ENCODE measurements at places on chromosomes 4 and X.

- DNase-seq = no peak
These were observed 219.9 kb downstream of the SHOX start for GRCh38 chrX:850471-850916.

DNA sequence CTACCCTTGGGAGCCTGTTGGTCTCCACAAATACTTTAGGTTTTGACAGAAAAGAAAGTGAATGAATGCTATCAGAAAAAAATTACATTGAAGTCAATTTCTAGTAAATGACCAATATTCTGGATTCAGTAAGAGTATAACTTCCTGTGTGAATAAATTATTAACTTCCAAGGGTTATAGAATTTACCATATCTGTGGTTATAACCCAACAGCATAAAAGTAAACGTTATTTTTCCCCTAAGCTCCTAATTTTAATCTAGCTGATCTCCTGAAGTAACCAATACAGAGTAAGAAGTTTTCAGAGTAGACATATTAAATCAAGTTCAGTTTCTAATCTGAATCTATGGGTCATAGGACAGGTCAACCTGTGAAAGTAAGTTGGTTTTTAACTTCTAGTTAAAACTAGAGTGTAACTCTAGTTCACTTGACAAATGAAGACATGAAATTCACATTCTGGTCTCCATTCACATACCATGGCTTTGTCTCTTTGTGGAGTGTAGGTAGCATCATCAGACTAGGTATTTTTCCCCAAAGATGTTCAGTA is 22.8 kb downstream of the DTHD1 start:
- DNase-seq = no peak

DNA sequence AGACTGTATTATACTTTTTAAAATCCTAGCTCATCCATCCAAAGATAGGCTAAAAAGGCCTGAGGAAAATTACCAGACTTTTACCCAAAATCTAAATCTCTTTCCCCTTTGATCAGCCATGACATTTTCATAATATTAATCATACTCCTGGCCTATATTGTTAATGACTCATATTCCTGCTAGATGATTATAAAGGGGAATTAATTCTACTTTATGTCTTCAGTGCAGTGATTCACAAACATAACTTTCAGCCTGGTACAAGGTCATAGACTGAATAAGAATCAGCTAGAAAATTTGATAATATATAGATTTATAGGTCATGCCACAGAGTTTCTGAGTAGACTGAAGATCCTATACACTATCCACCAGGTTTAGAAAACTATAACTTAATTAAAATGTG is 1905.4 kb downstream of the C4orf33 start:
- DNase-seq = no peak

DNA sequence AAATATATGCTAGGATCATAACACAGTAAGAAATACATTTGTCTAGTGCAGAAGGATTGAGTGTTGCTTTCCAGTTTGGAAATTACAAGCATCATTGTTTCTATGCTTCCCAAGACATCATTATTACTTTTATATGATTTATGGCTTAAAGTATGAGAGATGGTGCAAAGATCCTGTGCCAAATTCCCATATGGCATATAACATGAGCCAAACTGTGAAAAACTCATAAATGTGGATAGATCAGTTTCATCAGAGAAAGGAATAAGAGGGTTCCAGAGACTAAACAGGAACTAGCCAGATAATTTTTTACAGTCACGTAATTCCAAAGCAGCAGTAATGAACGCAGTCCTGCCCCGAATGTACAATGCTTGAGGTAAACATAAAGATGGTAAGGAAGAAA is 126.3 kb downstream of the PRDM5 start:
- DNase-seq = no peak

GRCh38 chr4:69122476-69122875 is 26.2 kb downstream of the UGT2B7 start:
- no peak for DNase-seq

GRCh38 chr4:81421346-81422218 is 50.1 kb downstream of the RASGEF1B start:
- DNase-seq = no peak

DNA sequence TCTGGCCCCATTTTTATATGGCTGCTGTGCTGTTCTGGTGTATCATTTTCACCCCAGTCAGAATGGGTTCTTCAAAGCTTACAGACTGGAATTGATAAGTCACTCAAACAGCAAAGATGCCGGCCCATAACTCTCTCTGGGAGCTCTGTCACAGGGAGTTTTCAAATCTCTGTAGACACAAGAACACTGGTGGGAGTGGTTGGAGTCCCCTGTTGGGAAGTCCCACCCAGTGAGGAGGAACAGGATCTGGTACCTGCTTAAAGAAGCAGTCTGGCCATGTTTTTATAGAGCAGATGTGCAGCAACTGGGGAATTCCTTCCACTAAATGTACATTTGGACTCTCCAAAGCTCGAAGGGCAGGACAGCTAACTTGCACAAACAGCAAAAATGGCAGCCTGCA is 69.3 kb upstream of the UGT2B7 start:
- DNase-seq = no peak

DNA sequence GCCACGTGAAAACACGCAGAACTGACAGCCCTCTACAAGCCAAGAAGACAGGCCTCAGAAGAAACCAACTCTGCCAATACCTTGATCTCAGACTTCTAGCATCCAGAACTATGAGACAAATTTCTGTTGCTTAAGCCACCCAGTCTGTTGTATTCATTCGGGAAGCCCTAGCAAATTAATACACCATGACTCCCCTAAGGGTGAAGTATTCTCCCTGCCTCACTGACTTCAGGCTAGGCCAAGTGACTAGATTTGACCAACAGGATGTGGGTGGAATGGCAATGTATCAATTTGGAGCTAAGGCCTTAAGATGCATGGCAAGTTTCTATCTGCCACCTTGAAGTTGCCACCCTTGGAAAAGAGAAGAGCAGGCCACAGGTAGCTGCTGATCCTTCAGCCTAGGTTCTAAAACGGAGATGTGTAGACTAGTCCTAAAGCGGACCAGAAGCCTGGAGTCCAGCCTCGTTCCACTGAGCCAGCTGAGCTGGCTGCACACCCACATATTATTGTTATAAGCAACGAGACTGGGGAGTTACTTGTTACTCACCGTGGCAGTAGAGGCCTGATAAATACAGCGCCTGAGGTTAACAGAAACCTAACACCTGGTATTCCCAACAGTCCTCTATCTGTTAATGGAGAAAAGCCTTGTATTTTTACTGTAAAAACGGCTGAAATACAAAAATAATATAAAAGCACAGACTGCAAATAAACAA is 16.4 kb downstream of the SCARB2 start:
- DNase-seq = no peak

DNA sequence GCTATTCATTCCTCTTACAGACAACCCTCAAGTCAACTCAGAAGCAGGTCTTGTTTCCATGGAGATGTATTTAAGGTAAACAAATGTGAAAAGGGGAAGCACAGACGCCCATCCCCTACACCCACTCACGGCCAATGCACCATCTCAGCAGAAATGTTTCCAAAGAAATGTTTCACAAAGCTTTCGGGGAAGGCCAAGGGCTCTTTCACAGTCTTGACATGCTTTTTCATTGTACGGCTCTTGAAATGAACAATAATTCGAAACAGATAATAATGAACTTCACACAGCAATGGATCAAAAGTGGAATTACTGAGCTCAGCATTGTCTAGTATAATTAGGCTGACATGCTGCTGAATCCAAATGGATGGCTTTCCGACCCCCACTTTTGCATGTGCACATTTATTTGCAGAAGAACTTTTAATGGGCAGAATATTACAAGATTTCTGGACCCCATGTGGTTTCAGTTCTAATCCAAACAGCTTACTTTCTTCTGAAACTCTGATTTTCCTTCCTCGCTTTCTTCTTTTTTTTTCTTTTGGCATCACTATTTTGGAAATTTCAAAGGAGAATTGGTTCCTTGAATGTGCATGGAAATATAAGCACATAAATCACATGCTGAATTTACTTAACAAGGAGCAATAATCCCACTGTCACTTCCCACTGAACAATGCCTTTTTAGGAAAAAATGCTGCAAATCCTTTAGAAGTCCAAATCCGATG is 160.9 kb downstream of the SMIM20 start:
- DNase-seq = peak; percentile 28

- no peak for DNase-seq
These were observed 118.2 kb downstream of the GPR143 start for GRCh38 chrX:9647431-9647830.

- no peak for DNase-seq
These were observed 139.3 kb downstream of the GPR143 start for GRCh38 chrX:9626379-9626778.

DNA sequence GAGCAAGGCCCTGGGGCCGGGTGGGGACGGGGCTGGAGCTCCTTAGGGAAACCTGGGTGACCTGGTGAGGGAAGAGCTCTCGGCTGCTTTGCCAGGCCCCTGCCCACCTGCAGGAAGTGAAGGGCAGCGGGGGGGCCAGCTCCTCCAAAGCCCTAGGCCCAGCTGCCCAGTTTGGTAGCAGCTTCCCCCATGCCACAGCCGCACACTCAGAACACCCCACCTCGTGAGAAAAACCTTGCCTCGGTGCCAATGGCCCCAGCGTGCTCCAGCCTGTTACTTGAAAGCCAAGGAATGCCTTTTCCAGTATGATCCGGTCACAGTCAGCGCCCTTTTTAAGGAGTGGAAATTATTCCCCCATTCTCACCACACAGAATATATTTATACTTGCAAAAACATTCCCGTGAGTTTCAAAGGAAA is 38.3 kb downstream of the ACOX3 start:
- peak; percentile 76 for DNase-seq

GRCh38 chr4:40493160-40493559 is 136.5 kb downstream of the RBM47 start:
- no peak for DNase-seq

GRCh38 chr4:2465032-2465431 is 3.9 kb upstream of the RNF4 start:
- DNase-seq = no peak

DNA sequence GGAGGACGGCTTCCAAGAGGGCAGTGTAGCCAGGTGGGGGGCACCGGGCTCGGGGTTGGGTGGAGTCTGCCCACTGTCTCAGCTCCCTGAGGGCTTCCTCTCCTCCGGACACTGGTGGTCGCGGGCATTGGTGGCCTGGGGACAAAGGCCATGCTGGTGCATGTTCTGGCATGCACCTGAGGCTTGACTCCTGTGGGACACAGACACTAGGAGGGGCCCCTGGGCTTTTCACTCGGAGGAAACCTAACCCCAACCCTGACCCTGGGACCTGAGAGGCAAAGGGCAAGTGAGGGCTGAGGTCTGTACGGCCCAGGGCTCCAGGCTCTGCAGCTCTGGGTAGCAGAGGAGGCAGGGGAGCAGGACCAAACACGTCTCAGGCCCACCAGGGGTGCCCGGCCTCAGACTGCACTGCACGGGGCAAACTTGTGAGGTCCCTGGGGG is 22.3 kb upstream of the FGFR3 start:
- DNase-seq = no peak

DNA sequence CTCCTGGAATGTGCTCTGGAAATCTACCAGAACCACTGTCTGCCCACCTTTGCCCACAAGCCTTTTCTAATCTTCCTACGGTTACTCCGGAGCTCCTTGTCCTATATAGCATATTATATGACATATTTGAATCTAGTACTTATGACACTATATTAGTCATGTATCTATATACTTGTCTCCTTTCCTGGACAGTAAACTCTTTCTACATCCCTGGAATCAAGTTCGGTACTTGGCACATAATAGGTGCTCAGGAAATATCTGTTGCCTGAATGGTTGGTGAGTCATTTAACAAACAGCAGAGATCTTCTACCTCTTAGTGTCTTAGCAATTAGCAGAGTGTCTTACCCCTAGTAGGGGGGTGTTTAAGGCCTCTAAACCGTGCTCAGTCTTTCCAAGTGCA is 123.6 kb downstream of the RELL1 start:
- DNase-seq = no peak

Measured in right cardiac atrium (tissue), 5 donors.